ENCODE measurements at places on chromosomes 7 and 10.

- DNase-seq, result no peak
These were observed 176.7 kb downstream of the EMX2 start for GRCh38 chr10:117718986-117719920.

GRCh38 chr10:110876000-110876399 is 4.3 kb downstream of the PDCD4 start:
- no peak for DNase-seq

- DNase-seq, result no peak
These were observed 128.3 kb downstream of the PRPF18 start for GRCh38 chr10:13715100-13715499.

- no peak for DNase-seq
These were observed 34.0 kb downstream of the GOT1 start for GRCh38 chr10:99396471-99396870.

DNA sequence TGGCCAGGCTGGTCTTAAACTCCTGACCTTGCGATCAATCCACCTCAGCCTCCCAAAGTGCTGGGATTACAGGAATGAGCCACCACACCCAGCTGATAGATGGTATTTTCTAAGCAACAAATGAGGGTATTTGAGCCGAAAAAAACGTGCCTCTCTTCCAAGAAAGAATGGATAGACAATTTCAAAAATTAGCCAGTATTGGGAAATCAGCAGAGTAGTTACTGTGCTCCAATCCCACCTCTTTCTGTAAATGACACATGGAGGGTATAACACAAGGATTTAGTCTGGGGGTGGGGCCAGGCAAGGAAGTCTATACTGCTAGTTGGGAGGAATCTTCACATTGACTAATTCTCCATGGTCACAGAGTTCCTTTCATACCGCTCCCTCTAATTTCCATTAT is 9.2 kb upstream of the BPGM start:
- no peak for DNase-seq

DNA sequence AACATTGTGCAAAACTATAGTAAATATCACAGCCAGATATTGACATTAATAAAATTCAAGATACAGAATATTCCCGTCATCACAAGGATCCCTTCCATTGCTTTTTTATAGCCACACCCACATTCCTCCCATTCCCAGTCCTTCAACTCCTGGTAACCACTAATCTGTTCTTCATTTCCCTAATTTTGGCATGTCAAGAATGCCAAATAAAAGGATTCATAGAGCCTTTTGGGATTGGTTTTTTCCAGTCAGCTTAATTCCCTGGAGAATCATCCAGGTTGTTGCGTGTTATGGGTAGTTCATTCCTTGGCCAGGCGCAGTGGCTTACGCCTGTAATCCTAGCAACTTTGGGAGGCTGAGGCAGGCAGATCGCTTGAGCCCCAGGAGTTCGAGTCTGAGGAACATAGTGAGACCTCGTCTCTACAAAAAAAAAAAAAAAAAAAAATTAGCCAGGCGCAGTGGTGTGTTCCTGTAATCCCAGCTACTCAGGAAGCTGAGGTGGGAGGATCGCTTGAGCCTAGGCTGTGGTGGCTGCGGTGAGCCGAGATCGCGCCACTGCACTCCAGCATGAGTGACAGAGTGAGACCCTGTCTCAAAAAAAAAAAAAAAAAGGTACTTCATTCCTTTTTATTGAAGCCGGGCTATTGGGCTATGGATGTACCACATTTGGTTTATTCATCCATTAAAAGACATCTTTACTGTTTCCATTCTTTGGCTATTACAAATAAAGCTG is 2.7 kb downstream of the OGDH start:
- DNase-seq, result no peak

DNA sequence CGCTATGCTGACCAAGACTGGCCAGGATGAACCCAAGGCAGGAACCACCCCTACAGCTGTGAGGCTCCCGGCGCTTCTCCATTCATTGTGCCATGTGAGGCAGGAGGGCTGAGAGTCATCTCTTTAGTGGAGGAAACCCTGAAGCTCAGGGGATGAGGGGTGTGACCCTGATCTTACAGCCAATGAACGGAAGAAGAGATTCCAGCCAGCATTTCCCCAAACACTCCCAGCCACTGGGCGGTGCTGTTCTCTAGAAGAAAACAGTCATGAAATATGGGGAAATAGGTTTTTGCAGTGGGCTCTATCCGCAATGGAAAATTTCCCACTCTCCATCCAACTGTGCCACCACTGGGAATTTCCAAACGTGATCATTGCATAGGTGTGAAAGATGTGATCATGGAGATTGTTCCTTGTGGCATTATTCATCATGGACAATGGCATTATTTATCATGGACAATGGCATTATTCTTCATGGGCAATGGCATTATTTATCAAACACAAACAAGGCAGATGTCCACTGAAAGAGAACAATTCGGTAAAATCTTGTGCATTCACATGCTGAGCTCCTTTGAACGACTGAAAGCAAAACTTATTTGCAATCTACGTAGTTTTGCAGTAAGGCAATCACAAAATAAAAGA is 14.0 kb upstream of the SLC18A2 start:
- no peak for DNase-seq

DNA sequence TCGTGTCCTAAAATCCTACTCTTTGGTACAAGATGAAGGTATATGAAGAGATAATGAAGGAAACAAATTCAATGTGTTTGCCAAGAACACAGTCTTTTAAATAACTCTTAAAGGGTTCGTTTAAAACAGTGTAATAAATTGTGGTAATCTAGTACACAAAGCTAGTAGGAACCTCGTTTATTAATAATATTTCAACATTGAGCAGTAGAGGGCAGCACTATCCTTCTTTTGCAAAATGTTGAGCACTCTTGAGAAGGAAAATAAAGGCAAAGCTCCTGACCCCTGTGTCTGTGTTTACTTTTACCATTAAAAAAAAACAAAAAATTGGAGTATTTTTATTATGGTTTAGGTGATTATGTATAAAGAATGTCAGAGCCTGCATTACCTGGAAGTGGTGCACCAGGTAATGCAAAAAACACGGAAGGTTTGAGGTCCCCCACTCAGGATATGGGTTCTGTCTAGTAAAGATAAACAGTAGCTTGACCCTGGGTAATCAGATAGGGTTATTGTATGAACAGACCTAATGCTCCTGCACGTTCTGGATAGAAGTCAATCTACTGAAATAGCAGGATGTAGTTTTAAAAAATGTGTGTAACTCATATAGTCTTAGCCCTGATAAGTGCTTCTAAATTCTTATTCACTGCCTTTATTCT is 5.7 kb upstream of the GOT1 start:
- DNase-seq, result no peak

- DNase-seq, result no peak
These were observed 107.9 kb upstream of the PPIF start for GRCh38 chr10:79239275-79239779.

GRCh38 chr7:111564078-111564477 is 1.8 kb upstream of the IMMP2L start:
- no peak for DNase-seq

- DNase-seq, result no peak
These were observed 451.7 kb upstream of the TEX47 start for GRCh38 chr7:89247207-89247606.

GRCh38 chr10:71694039-71694501 is 25.5 kb downstream of the C10orf105 start:
- DNase-seq, result no peak

DNA sequence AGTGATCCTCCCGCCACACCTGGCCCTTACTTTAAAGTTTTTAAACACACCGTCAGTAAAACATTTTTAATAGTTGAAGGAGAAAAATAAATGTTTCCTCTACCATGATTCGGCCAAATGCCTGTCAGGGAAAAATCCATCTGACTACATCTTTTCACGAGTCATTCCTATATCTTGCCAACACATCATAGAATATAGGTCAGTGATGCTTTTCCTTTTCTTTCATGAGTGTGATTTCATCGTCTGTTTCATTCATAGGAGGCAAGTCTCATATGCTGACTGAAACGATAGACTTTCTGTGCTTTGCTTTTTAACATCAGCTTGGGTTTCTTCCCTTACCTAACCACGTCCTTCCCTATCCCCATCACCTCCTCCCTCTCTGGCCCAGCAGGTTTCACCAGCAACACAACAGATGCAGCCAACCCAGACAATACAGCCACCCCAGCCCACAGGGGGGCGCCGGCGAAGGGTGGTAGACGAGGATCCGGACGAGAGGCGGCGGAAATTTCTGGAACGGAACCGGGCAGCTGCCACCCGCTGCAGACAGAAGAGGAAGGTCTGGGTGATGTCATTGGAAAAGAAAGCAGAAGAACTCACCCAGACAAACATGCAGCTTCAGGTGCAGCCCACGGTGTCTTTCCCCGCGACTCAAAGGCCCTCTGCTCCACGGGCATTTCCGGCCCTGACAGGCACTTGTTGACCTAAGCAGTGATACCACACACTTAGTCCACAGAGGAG is 149.2 kb downstream of the TRIL start:
- DNase-seq, result no peak

DNA sequence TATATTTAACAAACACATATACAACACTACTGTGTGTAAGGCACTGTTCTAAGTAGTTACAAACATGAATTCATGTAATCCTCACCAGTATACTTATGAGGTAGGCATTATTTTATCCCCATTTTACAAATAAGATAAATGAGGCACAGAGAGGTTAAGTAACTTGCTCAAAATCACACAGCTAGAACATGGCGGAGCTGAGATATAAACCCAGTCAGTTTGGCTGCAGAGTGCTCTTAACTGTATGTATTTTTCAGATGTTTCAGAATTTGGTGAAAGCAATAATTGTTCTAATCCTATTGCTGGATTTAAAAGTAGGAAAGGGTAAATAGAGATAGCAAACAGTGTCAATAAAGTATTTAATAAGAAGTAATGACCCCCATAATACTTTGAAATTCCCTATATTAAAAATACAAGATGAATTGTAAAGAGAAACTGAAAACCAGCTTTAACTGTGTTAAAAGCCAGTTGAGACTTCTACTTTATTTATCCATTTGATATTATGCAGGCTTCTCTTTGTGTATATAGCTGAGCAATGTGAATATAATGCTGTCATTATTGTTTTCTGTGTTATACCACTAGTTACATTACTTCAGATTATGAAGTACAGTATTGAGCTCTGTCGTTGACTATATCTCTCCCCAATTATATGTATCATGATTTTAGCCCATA is 32.3 kb upstream of the RPA3 start:
- DNase-seq, result no peak

GRCh38 chr7:467393-467828 is 52.2 kb downstream of the PDGFA start:
- DNase-seq, result no peak

DNA sequence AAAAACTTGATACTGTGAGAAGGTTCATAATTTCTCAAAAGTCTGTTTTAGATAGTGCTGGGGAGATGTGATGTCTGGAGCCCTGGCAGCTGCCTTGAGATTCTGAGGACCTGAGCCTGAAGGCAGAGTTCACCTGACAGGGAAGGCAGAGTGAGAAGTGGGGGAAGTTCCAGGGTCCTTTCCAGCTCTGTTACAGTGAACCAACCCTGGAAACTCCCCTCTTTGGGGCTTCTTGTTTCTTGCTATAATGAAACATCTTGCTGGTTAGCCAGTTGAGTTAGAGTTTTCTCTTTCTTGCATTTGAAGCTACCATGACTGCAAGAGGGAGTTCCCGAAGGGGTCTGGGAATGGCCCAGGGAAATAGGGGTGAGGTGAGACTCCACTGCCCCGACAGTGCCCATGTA is 158.9 kb upstream of the TNRC18 start:
- DNase-seq, result no peak

DNA sequence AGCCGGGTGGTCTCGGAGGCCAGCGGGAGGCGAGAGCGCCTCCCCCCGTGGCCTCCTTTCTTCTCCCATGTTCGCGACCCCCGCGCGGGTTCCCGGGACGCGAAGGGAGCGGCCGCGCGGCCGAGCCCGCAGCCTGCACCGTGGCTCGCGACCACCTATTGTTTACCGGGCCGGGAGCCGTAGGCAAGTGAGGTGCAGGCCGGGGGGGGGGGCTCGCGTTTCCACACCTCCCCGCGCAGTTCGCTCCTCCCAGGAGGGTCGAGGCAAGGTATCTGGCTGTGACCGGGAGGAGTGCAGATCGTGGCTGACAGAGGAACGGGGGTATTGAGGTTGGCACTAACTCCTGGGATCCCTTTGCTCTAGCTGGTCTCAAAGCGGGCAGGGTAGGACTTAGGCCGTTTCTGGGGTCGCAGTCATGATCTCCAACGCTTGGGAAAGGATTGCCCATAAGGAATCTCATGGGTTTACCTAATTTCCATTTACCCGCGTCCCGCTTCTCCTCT is 734 bp downstream of the PTPN12 start:
- DNase-seq, result peak; percentile 43

- no peak for DNase-seq
These were observed 47.7 kb upstream of the PCBD1 start for GRCh38 chr10:70936111-70936510.

GRCh38 chr10:24241536-24242040 is 32.6 kb downstream of the KIAA1217 start:
- DNase-seq, result no peak

DNA sequence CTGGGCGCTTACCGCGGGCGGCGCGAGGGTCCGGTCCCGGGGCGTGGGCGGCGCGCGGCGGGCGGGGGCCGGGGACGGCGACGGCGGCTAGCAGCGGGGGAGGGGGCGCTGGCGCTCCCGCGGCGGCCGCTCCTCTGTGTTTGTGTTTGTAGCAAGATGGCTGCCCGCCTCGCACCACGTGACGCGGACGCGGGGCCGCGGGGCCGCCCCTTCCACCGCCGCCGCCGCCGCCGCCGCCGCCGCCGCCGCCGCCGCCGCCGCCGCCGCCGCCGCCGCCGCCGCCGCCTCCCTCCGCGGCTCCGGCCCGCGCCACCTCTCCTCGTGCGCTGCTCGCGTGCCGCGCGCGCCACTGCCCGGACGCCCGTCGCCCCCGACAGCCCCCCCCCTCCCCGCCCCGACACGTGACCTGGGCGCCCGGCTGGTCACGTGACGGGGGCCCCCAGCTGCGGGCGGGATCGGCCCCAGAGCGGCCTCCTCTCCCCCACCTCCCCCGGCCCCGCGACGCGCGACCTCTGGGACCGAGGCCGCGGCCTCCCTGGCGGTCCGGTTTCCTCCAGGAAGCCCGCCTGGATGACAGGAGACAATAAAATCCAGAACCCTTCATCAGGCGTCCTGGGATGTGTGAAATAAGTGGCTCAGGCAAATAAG is at the start of gene GIGYF1:
GIGYF1 (minus strand) TSS at position 153 of the 648 bp plus-strand sequence. CDS start 6,012 bp downstream, outside the sequence.
- peak; percentile 61 for DNase-seq

- no peak for DNase-seq
These were observed 88.7 kb upstream of the MYL10 start for GRCh38 chr7:101717628-101718357.

GRCh38 chr10:13915710-13916109 is 328.9 kb downstream of the PRPF18 start:
- DNase-seq, result no peak

DNA sequence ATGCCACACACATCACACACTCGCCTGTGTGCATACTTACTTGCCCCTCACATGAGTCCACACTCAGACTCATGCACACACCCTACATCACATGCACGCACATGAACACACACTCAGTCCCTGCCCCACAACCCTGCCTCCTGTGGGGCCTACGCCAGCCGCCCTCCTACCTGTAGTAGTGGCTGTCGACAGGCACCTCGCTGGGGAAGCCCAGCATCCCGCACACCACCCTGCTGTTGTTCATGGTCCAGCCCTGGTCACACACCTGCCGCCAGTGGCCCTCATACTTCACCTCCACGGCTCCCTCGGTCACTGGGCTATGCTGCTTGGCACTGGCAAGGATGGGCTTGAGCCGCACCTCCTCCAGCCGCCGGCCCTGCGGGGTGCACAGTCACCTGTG is 7.2 kb downstream of the LOXL4 start:
- DNase-seq, result no peak

- no peak for DNase-seq
These were observed 72.9 kb upstream of the GRID1 start for GRCh38 chr10:86439544-86439943.

All from stimulated activated naive CD4-positive, alpha-beta T cell (primary cell).